RCC 7860 (cell line): ENCODE measurements at places on chromosomes 1 and 21.

GRCh38 chr1:200738949-200739651, 407 bp downstream of the CAMSAP2 start:
- peak; percentile 70 for DNase-seq

DNA sequence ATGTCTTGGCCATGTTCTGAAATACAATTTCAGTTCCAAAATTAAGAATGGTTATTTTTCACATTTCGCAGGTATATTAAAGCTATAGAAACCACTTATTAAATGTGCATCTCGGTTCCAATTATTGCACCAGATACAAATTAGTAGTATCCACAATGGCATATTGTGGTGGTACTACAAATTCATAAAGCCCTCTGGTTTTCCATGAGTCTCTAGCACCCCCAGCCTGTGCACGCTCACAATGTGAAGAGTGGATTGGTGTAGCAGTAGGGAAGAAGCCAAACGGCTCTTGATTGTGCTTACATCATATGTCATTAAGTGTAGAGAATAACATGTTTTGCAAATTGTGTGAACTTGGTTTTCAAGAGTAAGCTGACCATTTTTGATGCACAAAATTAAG, 1.9 kb upstream of the BRINP3 start:
- DNase-seq = no peak

GRCh38 chr1:15289251-15289651, 42.2 kb downstream of the FHAD1 start:
- no peak for DNase-seq

DNA sequence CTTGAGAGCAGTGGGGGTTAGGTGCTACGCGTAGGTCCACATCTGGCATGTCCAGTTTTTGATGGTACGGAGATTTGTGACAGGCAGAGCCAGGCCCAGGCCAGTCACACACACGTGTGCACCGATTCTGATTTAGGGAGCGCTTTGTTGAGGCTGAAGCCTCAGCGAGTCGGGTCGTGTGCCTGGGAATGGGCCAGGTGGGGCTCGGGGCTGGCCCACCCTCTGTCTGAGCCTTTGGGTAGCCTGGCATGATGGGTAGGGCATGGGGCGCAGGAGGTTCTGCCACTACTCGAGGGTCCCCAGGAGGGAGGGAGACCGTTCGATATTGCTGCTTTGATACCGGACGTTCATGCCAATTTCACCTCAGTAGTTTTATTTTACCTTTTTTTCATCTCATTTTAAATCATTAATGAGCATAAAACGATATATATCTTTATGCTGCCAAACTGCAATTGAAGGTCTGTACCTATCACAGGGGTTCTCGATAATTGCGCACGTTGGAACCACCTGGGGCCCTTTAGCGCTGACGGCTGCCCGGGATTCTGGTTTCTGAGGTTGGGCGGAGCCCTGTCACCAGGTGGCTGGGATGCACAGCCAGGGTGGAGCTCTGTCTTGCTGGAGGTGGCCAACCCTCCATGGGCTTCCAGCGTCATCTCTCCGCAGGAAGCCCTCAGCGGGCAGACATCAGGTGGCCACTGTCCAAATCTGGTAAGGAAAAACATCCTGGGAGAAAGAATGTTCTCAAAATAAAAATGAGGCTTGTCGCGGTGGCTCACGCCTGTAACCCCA, 71.9 kb downstream of the SCCPDH start:
- no peak for DNase-seq

GRCh38 chr1:180954005-180954800, 41.5 kb downstream of the KIAA1614 start:
- peak; percentile 34 for DNase-seq

- DNase-seq = no peak
Measured at GRCh38 chr1:164261691-164262240, 297.2 kb upstream of the PBX1 start.

GRCh38 chr1:109652402-109652801, 3.5 kb upstream of the GSTM4 start:
- no peak for DNase-seq

DNA sequence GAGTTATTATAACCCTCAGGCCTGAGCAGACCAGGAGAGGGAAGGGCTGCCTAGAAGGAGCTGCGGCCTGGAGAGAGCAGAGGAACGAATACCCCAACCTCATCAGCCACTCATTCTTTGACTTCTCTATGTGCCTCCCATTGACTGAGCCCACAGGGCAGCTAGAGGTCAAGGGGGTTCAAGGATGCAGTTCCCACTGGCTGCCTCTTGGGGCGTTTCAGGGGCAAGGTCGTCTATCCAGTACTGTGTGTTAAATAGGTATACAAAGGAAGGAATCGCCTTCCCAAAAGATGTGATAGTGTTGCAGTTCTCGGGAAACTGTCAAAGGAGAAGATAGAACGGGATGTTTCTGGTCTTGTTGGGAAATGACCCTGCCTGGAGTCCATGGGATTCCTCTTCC, 250.6 kb downstream of the PRDM2 start:
- DNase-seq = no peak

DNA sequence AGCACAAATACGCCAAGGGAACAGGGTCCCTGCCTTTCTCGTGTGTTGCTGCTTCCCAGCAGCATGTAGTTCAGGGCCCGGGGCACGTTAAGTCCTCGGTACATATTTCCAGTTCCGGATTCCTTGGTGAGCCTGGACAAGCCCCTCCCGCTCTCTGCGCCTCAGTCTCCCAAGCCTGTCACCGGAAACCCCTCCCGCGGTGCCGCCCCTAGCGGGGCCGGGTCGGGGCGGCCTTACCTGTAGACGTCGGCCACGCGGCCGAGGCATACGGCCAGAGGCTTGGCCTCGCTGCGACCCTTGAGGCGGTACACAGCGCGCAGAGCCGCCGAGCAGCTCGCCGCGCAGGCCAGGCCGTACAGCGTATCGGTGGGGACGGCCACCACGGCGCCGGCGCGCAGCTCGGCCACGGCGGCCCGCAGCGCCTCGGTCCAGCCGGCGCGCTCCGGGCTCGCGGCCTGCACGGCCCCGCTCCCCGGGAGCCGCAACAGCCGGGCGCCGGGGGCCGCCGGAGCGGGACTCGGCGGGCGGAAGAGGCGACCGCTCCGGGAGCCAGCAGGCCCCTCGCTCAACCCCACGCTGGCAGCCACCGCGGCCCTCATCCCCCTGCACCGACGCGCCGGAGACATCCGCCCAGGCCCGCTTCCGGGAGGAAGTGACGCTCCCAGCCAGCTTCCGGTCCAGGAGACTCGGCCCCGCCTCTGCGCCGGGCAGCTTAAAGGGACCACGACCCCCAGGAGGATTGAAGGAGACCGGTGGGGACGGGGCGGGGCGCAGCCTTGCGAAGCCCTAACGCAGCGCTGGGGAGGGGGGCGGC, at the start of the genes C1orf122 and YRDC:
C1orf122 (plus strand) TSS at position 236 of the 814 bp plus-strand sequence. CDS start 615 bp downstream, outside the sequence.
YRDC (minus strand) TSS at position 654 of the 814 bp plus-strand sequence; CDS start at position 626, 28 bp downstream.
- DNase-seq = peak; percentile 79

GRCh38 chr1:182169203-182169602, 107.7 kb upstream of the ZNF648 start:
- no peak for DNase-seq

DNA sequence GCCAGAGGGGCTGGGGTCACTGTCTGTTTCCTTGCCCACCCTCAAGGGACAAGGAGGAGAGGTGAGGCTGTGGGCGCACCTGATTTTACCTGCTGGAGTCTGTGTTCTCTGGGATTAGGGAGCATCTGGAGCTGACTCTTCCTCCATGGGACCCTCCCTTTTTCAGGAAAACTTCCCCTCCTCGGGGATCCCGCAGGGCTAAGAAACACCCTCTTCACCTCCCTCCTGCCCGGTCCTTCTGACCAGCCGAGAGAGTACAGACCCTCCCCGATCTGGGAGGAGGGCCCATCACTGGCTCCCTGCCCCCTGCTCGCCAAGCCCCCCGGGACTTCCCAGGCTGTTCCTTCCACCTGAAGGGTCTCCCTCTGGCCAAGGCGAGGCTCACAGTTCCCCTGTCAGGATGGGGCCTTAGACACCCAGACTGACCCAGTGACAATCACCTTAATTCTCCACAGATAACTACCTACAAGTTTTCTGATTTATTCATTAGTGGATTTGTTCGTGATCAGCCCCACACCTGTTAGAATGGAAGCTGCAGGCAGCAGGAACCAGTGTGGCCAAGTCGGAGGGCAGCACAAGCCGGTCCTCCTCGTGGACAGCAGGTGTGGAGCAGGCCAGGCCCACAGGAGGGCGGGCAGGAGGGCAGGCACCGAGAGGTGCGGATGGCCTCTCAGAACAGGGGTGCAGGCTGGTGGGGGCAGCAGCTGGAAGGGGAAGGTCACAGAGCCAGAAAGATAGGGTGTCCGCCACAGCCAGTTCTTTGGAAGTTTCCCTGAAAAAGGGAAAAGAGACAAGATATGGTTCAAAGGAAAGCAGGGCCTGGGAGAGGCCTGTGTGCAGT, 15.9 kb upstream of the SAMD11 start:
- DNase-seq = no peak

GRCh38 chr1:14997646-14998276, 155.8 kb upstream of the TMEM51 start:
- peak; percentile 75 for DNase-seq

GRCh38 chr1:247331172-247331524, 519 bp downstream of the ZNF496 start:
- peak; percentile 65 for DNase-seq

DNA sequence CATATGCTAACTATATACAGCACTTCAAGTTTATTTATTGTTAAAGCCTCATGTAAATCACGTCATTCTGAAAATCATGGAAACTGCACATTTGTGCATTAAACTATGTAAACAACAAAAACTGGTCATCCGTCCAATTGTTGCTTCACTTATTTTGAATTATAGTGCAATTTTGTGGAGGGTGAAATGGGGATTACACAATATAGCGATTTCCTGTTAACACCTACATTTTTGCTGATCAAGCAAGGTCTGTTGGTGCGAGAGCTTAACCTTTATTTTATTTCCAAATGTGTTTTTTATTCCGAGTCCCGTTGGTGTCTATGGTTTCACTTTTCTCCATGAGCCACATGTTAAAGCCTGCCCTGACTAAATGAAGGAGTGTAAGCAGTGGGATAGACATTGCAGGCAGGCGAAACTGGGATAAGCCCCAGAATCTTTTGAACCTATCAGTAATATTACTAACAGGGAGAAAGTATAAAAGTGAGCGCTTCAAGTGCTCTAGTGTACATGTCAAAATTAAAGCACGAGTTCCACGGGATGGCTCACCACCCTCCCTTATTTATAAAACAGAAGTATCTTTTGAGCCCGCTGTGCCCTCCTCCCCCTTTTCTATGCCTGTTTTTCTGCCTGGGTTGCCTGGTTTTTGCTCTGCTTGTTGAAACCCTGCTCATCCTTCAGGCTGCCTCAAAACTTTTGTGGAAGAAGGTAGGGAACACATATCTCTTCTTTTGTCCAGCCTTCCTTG, 120.7 kb downstream of the NFIA start:
- DNase-seq = no peak

- DNase-seq = no peak
Measured at GRCh38 chr1:3955196-3955772, 55.2 kb upstream of the C1orf174 start.

DNA sequence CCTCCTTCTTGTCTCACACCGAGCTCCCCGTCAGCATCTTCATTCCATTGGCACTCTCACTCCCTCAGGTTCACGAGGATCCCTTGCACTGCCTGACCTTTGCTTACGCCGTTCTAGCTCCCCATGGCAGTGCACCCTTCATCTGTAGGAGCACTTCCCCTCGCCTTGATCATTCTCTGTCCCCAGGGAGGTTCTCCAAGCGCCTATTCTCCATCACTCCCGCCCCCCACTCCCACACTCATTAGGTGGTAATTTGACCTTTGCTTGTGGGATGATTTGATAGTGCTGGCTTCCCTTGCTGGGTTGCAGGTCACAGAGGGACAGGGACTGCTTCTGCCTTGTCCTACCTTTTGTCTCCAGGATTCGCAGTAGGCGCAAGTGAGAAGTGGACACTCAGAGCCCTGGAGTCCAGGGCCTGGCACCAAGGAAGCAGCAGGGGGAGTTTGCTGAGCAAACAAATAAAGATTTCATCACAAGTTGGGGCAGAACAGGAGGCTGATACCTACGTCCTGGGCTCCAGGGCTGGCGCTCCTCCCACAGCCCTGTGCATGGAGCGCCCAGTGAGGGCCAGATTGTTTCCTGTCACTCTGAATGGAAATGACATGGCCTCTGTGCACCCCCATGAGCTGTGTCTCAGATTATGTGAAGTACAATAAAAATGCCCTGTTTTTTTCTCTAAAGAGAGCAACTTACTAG, 82.0 kb upstream of the RUNX3 start:
- no peak for DNase-seq

DNA sequence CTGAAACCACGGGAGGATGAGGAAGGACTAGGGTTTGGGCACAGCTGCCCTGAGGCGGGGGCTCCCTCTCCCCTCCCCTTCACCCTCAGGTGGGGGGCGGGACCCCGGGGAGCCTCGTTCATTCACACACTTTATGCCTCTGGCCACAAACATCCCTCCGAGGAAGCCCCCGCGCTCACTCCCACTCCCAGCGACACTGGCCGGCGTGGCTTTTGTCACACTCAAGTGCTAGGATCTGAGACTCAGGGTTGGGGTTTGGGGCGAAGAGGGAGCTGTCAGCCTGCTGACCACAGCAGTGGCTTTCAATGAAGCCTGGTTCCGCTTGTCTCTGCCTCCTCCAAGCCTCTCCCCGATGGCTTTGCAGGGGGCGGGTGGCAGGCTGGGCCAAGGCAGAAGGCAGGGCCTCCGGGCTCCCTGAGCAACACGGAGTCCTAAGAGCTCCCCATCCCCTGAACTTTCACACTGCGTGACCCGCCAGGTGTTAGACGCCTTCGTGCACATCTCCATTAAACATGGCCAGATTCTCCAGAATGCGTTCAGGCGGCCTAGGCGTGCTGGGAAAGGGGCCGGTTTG, 178.1 kb downstream of the NPHP4 start:
- DNase-seq = no peak
